ENCODE measurements at places on chromosomes 7 and 10.

DNA sequence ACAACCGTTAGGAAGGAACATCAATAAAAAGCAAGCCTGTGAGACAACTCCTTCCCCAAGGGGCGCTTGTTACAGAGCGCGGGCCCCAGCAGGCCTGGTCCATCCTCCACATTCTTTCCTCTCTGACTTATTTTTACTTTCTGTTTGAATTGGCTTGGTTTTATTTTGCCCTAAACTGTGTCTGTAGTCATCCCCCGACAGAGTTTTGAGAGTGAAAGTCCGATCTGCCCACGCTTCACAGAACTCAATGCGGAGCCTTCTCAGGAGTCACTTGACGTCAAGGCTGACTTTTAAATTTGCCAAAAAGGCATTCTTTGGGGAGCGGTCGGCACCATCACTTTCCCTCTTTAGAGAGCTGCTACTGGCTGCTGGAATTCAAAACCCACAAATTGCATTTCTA is 150.1 kb upstream of the KLF6 start:
- no peak for DNase-seq

DNA sequence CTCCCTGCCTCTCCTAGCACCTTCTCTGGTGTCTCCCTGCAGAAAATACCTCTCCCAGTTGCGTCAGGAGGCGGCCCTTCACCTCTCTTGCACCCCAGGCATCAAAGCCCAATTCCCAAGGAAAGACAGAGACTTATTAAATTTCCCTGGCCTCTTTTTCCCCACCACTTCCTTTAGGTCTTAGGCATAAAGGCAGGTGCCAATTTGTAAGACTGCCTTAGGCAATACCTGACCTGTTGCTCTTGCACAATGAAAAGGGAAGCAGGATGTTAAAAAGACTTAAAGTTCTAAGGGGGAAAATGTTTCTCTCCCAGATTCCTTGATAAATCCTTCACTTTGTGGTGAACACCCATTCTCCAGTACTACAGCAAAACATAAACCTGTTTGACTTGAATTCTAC is 186.7 kb downstream of the SLC25A13 start:
- DNase-seq: no peak

DNA sequence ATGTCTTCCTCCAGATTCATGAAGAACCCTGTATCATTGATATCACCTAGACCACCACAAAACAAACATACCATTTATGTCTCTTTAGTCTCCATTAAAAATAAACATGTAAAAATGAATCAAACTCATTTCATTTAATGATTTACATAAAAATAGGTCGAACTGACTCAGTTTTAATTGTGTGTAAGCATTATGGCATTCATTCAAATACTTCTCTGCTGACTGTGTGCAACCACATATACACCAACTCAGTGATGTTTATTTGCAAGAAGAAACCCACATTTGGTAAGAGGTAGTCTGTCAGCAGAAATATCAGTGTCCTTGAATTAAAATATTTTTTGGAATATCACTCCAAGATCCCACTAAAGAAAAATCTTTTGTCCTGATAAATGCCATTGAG is 30.5 kb downstream of the ABCB1 start:
- DNase-seq: no peak

DNA sequence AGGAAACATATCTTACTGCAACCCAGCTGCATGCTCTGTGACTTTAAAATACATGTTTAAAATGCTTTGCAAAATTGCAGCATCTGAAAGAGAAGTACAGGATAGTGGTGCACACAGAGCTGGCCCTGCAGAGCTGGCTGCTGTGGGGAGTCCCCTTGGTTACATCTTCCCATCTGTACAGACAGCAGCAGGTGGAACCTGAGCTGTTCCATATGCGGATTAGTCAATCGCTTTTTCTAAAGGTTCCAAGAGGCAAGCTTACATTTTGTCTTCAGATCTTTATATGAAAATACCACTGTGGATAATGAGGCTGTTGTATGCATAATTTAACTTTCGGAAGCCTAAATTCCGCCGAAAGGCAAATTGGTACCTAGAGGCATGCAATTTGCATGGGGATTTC is 444.1 kb downstream of the NRG3 start:
- DNase-seq: no peak

DNA sequence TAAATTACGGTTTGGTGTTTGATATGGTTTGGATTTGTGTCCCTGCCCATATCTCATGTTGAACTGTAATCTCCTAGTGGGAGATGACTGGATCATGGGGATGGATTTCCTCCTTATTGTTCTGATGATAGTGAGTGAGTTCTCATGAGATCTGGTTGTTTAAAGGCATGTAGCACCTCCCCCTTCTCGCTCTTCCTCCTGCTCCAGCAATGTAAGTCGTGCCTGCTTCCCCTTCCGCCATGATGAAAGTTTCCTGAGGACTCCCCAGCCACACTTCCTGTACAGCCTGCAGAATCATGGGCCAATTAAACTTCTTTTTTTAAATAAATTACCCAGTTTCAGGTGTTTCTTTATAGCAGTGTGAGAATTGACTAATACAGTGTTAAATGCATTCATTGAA is 116.6 kb downstream of the DOCK4 start:
- no peak for DNase-seq

DNA sequence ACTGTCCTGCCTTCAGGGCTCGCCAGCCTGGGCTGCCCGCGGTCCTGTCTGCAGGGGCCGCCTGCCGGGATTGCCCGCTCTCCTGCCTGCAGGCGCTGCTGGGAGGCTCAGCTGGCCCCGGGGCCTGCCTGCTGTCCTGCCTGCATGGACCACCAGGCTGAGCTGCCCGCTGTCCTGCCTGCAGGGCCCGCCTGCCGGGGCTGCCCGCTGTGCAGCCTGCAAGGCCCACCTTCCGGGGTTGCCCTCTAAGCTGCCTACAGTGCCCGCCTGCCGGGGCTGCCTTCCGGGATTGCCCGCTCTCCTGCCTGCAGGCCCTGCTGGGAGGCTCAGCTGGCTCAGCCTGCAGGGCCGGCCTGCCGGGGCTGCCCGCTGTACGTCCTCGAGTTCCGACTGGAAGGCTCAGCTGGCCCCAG is 164.4 kb downstream of the GLRX3 start:
- no peak for DNase-seq

DNA sequence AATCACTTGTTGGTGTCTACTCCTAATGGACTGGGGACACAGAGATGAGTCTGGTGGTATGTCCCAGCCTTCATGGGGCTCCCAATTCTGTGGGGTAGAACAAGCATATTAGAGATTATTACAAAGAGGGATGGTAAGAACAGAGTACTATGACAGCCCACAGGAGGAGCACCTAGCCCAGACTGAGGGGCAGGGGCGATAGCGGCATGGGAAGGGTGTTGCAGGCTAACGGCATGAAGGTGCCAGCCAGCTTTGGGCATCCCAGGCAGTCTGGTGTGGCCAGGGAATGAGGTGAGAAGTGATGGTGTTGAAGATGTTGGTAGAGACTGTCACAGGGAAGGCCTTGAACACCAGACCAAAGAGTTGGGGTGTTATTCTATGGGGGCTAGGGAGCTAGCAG is 280.0 kb downstream of the RPS24 start:
- DNase-seq: no peak

DNA sequence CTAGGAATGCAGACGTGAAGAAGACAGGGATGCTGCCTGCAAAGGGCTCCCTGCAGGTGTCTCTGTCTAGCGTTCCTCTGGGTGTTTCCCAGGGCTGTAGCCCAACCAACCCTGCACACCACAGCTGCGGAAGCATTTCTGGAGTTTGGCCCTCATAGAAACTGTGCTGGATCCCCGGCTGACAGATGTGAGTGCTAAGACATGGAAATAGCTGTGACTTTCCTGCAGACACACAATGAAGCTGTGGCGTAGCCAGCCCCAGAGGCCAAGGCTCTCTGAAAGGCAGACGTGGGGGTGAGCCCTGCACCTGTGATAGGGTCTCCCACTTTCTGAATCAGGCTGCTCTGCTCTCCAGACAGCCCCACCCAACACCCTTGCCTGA is 44.8 kb downstream of the ADCYAP1R1 start:
- DNase-seq: no peak

GRCh38 chr10:103079946-103080345 is 113.1 kb downstream of the NT5C2 start:
- DNase-seq: no peak

- no peak for DNase-seq
These were observed 10.7 kb upstream of the OGA start for GRCh38 chr10:101828766-101829551.

DNA sequence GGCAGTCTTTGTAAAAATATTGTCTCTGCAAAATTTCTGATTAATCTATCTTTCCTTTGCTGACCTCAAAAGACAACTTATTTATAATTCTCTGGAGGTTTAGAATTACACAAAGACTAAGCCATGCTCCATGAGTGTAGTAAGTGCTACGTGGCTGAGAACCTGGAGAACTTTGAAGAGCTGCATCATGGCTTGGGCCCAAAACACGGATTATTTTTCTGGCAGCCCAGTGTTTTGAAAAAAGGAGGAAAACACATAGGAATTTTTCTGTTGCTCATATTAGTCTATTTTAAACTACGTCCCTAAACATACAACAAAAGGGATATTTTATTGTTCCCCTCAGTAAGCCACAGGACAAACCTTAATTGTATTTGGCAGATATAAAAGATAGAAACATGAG is 360.7 kb upstream of the MYO3A start:
- no peak for DNase-seq

GRCh38 chr10:338171-339037 is 203.1 kb downstream of the ZMYND11 start:
- DNase-seq: no peak

GRCh38 chr7:1538544-1539180 is 8.2 kb downstream of the MAFK start:
- no peak for DNase-seq

- peak; percentile 69 for DNase-seq
These were observed 34.8 kb downstream of the GRID2IP start for GRCh38 chr7:6516387-6516983.

GRCh38 chr7:1920266-1920681 is 250.2 kb downstream of the ELFN1 start:
- peak; percentile 74 for DNase-seq

GRCh38 chr10:124570646-124571045 is 109.0 kb downstream of the LHPP start:
- DNase-seq: no peak

DNA sequence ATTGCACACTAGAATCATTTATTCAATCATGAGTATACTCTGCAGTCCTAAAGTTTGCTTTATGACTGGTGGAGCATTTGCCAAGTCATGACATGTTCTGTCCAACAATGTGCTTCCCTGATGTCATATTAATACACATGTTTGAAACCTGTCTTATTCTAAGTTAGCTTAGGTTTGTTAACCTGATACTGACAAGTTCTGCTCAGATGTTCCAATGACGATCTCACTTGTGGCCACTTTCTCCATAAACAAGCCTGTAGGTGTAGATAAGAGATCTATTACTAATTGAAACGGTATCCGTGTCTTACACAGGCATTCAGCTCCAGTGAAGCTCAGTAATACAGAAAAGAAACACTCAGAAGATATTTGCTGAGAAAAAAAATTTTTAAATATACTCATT is 64.9 kb downstream of the GPR37 start:
- no peak for DNase-seq

DNA sequence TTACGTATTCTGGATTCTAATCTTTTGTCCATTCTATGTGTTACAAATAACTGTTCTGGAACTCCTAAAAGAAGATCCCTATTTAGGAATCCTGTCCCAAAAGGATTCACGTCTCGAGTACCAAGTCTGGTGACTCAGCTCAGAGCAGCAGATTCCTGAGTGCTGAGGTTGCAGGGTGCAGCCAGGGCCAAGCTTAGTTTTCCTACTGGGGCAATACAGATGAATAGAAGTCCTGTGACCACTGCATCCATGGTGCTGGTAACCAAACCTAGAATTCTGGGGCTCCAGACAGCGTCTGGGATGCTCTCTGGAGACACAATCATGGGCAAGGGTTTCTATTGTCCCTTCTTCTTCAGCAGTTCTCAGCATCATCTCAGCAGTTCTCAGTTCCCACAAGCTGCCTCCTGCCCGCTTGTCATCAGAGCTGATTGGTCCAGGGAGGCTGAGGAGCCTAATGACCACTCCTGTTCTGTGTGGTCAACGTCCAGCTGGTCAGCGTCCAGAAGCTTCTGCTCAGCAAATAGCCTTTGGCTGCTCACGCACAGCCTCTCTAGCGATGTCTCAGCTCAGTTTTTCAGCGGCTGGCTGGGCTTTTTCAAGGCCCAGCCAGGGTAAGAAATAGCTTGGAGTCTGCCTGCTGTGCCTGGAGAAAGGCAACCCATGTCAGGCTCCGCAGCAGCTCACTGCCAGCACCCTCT is 50.4 kb upstream of the C7orf33 start:
- DNase-seq: no peak

GRCh38 chr7:149063476-149063875 is 27.0 kb downstream of the ZNF786 start:
- DNase-seq: no peak

GRCh38 chr10:91799612-91799975 is 1.4 kb downstream of the TNKS2 start:
- no peak for DNase-seq

DNA sequence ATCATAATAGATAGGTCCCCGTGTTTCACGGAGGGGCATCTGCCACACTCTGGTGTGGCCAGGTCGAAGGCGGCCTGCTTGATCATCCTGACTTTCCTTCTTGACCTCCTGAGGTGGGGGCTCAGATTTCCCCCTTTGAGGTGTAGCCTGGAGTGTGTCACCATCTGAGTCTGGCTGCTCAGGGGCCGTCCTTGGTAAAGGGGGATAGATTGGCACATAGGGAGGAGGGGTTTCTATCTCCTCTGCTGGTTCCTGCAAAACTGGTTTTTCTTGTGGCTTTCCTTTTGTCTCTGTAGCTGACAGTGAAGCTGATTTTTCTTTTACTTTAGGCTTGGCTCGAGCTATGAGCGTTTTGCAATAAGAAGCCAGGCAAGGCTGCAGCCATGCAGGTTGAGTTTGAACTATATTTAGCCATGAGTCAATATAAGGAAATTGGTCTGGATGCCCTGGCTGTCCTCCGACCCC is 7.1 kb upstream of the ZNF117 start:
- no peak for DNase-seq

DNA sequence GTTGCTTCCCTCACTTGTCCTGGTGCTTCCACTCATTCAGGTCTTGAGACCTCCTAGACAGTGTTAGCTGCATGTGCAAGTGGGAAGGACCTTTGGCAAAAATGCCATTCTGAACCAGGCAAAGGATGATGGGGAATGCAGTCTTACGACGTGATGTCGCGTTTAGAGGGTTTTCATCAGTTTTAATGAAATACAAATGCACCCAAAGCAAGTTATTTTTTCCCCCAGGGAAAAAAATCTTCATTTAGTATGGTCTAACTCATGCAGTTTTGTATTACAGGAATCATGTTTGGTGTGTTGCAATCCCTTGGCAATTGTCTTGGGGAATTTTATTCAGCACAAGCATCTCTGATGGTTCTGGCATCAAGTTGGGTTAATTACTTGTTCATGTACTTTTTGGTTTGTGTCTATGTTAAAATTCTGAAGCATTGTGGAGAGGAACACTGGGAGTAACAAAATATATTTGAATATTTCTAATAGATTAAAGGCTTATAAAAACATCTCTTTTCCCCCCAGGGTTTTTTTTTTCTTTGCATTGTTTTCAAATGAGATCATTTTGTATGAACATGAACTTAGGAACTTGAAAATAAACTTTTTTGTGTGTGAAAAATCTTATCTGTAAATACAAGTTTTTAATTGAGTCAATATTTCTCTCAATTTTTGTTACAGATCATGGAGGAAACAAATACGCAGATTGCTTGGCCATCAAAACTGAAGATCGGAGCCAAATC is 188.9 kb downstream of the BICC1 start:
- no peak for DNase-seq

All from CD8-positive, alpha-beta T cell (primary cell).